ENCODE measurements at places on chromosomes 16 and 17.
A peak's percentile ranks its signal among the peaks of the same experiment; 100 is the strongest.

GRCh38 chr16:51747329-51747728, 596.3 kb upstream of the SALL1 start:
- no peak for DNase-seq

GRCh38 chr16:64534180-64534780, 587.6 kb downstream of the CDH11 start:
- DNase-seq = no peak

DNA sequence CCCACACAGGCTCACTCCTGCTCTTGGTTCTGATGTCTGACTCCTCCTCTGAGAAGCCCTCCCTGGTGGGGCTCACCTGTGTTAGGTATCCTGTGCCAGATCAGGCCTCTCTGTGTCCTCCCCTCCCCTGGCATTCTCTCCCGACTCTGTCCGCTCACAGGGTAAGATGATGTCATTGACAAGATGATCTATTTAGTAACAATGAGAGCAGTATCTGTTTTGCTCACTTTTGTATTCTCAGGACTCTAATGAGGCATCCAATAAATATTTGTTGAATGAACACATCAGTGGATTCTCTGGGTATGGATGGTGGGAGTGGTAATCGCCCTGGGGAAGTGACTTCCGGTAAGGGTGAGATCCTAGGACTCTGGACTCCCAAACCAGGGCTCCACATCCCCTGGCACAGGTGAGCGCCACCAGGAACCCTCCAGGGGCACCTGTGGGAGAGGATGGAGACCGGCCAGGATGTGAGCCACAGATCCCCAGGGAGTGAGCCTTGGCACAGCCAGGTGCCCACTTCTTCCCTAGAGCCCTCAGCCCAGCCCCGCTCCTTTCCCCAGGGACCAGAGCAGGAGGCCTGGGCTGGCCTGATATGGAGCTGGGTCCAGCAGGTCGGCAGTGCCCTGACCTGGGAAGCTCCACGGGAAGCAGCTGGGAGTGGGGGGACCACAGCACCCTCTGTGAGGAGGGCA, 5.4 kb upstream of the HAP1 start:
- peak; percentile 94 for DNase-seq

GRCh38 chr17:72404872-72405271, 284.1 kb downstream of the SOX9 start:
- DNase-seq = no peak

DNA sequence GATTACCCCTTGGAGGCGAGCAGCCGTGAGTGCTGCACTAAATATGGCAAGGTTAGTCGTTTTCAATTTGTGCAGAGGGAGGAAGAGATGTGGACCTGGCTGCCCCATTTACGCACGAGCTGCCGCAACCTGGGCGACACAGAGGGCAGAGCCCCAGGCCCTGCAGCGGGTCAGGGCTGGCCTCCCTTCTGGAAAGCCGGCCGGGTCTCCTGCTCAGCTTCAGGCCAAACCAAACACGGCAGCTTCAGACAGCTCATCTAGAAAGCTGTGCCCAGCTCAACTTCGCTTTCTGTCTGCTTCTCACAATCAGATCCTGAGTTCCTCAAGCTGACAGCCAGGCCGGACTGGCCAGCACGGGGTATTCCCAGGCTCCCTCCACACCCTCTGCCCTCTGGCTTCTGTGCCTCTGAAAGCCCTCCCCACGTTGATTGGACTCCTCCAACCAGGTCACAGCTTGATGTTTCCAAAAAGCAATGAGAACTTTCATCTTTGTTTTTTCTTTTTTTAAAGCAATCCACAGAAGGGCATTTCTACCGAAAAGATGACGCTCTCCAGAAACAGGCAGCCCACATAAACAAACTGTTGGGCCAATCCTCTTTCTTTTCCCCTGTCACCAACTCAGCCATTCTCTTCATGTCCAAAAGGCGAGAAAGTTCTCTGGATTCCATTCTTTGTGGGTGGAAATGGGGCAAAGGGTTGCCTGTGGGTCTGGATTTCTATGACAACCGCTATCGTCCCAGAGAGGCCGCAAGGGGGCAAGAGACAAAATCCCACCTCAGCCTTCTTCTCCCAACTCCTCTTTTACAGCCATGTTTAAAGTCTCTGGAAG, 189.0 kb downstream of the ZFHX3 start:
- no peak for DNase-seq

DNA sequence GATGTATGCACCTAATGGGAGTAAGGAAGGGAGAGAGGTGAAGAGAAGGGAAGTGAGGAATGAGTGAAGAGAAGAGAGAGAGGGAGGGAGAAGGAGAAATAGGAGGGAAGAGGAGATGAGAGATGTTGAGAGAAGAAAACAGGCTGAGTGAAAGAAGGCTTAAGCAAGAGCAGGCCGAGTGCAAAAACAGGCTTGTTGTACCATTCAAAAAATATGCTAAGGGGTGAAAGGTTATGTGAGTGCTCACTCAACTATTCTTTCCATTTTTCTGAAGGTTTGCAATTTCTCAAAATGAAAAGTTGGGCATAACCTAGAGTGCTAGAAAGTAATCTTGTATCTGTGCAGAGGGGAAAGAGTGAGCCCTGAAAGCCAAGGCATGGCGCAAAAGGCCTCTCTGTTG, 22.9 kb downstream of the RPGRIP1L start:
- DNase-seq = no peak

DNA sequence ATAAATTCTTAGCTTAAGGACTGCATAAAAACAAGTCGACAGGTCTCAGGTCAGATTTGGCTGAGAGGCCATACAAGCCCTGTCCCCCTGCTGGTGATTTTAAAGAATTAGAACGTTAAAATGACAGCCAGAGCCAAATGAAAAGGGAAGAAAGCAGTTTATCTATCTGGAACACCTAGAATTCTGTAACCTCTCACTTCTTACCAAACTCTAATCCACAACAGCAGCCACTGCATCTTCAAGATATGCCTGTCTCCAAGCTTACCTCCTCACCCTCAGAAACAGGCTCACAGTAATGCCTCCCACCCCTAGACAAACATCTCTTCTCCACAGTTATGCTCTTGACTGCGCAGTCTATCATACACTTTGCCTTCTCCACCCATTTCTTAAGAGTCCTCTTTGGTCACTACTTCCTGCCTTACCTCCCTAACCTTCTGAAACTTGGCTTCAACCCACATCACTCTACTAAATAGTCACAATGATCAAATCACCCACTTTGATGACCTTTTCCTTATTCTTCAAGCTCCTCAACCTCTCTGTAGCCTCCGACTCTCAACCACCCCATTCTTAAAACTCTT, 14.2 kb downstream of the ANKFY1 start:
- peak; percentile 38 for DNase-seq

DNA sequence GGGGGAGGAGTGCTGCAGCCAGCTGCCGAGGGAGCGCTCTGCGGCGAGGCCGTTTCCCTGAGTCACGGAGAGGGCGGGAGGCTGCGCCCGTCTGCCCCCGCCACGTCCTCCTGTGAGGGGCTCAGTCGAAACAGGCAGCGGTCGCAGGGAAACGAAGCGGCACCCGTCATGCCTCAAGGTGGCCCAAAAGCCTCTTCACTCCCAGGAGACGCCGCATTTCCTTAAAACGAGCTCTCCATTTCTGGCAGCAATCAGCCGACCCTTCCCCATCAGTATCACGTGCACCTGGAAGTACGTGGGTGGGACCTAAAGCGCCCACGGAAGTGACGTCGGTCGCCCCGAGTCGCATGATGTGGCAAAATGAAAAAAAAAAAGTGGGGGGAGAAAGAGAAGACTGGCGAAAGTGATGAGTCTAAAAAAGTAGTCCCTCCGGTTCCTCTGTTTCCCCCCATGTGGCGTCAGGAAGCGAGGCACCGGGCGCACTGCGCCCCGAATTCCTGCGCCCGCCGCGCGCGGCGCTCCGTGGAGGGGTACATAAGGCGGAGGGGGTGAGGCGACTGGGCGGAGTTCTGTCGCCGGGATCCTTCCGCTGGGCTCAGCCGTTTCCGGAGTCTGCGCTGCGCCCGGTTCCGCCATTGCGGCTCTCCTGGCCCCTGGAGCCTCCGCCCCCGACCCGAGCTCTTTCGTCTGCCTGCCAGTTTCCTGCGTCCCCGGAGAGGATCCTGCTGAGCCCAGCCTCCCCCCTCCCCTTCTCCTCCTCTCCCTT, at the start of gene CLTC:
Gene CLTC, plus strand, starts transcription at position 598 of the 766 bp plus-strand sequence. CDS start 237 bp downstream, outside the sequence.
- peak; percentile 89 for DNase-seq

DNA sequence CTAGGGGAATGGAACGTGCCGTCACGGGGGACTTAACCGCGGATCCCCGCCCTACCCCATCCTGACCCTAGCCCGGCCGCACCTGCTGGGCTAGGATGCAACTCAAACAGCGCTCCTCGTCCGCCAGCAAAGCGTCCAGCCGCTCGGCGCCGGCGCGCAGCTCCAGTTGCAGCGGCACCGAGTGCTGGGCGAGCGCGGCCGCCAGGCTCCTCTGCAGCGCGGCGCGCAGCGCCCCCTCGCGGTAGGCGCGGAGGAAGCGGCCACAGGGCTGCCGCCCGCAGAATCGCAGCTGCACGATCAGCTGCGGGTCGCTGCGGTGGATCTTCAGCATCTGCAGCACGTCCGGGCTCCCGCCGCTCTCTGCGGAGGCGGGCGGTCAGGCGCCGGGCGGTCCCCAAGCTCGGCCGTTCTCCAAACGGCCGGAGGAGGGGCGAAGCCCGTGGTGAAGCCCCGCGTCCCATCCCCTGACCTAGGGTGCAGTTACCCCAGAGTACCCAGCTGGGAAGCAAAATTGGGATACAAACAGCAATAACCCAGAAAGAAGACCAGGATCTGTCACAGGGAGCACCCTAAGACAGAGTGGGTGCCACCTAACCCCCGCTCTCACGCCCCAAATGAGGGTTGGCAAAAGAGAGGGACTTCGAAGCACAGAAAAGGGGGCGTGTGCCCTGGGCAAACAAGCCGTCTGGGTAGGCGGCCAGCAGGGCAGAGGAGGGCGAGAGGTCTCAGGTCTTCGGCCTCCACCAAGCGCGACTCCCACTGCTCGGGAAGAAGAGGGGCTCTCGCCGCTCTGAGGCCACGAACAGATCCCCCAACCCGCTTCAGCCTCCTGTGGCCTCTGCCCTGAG, 4.2 kb downstream of the TRADD start:
- DNase-seq = peak; percentile 46

GRCh38 chr17:32239456-32239855, 26.2 kb upstream of the RHBDL3 start:
- no peak for DNase-seq

DNA sequence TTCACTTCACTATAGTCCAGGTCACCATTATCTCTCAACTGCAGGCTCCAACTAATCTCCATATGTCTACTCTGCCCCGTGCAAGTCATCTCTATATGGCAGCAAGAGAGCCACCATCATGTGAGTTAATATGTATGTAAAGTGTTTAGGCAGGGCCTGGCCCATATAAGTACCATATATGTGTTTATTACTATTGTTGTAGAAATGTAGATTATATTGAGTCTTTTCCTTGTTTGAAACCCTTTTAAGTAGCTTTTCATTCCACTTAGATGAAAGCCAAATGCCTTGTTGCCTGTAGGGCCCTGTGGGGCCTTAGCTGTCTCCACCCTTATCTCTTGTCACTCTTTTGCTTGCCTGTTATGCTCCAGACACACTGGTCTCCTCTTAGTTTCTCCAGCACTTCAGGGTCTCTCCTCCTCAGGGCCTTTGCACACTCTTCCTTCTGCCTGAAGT, 164.0 kb downstream of the PHKB start:
- DNase-seq = no peak

DNA sequence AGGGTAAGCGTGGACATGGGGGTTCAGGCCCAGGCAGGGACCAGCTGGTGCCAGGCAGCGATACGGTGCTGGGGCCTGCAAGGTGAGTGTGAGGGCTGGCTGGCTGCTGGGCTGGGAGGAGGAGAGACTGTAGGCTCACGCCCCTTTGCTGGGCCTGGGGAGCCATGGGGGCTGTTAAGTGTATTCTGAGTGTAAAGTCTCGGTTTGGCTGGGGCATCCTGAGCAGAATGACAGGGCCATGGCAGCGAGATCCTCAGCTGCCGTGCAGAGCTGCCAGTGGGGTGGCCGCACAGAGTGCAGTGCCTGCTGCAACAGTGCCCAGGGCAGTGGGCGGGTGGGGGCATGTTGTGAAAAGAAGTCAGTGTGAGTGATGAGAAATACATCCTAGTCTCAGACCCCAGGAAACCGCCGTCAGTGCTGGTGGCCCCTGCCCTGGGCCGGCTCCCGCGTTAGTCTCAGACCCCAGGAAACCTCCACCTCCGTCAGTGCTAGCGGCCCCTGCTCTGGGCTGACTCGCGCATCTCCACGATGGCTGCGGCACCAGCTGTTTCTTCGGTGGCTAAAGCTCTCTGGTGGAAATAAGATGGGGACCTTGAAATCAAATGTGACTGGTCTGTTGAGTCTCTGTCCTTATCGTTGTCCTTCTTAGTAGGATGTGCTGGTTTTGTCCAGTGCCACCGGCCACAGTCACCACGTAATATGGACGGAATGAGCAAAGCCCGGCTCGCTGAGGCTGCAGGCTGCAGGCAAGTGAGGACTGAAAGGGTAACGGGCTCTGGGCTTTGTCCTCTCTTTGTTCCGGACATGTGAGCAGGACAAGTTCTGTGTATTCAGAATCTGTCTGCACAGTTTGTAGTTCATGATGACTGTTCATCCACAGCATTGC, 22.9 kb downstream of the ACSF3 start:
- DNase-seq = no peak

- no peak for DNase-seq
These were observed 128.4 kb upstream of the MPHOSPH6 start for GRCh38 chr16:82298472-82298871.

- no peak for DNase-seq
These were observed 2.3 kb upstream of the CCL3 start for GRCh38 chr17:36092230-36092629.

GRCh38 chr17:18954321-18954720, 2.4 kb downstream of the SLC5A10 start:
- no peak for DNase-seq

- DNase-seq = no peak
These were observed 235.7 kb downstream of the STX8 start for GRCh38 chr17:9339958-9340357.

DNA sequence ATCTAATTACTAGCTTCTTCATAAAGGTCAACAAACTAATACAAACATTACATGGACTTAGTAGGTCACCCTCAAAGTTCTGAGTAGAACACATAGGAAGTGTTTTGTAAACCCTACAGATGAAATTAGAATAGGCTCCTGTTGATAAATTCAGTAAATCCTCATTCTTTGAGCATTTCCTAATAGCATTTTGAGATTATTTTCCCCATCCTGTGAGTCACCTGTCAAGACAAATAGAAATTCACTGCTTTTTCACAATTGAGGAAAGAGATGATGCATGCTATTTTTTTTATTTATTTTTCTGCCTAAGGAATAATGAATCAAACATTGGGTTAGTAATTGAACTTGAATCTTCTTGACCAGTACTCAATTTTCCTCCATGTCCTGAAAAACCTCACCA, 666.7 kb upstream of the GOT2 start:
- no peak for DNase-seq

GRCh38 chr16:24635900-24636610, 93.4 kb upstream of the TNRC6A start:
- DNase-seq = peak; percentile 68

DNA sequence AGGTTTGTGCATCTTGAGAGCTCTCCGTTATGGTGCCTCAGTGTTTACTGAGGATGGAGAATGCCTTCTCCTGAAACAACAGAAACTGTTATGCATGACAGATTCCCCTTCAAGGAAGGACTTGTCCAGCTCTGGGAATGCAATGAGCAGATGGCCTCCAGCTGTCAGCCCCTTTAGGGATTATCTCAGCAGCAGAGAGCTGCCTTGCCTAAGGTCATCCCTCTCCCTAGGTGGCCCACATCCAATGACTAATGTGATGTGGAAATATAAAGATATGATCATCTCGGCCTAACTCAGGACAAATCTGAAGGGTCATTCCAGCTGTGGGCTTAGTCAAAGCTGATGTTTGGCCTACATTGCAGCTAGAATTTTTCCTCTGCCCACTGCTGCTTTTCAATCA, 214.3 kb upstream of the N4BP1 start:
- DNase-seq = no peak

GRCh38 chr16:65394281-65394680, 272.4 kb upstream of the CDH11 start:
- no peak for DNase-seq

All from bronchial epithelial cell (primary cell).